B cell (primary cell): ENCODE measurements at places on chromosomes 13 and 19.

GRCh38 chr13:70523622-70524021 lies 415.4 kb upstream of the KLHL1 start:
- no peak for DNase-seq

GRCh38 chr13:76904507-76904906 lies 18.3 kb upstream of the KCTD12 start:
- no peak for DNase-seq

GRCh38 chr19:2574478-2574931 lies 98.6 kb downstream of the GADD45B start:
- DNase-seq, result no peak

DNA sequence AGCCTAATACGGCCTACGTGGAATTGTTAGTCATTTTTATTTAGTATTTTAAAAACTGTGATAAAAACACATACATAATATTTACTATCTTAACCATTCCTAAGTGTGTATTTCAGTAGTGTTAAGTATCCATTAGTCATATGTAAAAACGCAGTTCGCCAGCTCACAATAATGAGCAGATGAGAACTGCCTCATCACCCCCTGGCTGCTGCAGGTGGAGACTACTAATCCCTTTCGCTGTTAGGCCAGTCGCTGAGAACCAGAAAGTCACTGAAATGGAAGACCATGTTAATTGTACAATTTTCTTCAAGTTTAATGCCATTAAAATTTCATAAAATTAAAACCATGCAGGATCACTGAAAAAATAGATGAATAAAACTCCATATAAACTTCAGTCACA lies 1.6 kb downstream of the ESD start:
- DNase-seq, result no peak

- DNase-seq, result no peak
These were observed 13.9 kb downstream of the TFDP1 start for GRCh38 chr13:113598481-113598880.

GRCh38 chr13:85366759-85367417 lies 432.3 kb downstream of the SLITRK6 start:
- no peak for DNase-seq

DNA sequence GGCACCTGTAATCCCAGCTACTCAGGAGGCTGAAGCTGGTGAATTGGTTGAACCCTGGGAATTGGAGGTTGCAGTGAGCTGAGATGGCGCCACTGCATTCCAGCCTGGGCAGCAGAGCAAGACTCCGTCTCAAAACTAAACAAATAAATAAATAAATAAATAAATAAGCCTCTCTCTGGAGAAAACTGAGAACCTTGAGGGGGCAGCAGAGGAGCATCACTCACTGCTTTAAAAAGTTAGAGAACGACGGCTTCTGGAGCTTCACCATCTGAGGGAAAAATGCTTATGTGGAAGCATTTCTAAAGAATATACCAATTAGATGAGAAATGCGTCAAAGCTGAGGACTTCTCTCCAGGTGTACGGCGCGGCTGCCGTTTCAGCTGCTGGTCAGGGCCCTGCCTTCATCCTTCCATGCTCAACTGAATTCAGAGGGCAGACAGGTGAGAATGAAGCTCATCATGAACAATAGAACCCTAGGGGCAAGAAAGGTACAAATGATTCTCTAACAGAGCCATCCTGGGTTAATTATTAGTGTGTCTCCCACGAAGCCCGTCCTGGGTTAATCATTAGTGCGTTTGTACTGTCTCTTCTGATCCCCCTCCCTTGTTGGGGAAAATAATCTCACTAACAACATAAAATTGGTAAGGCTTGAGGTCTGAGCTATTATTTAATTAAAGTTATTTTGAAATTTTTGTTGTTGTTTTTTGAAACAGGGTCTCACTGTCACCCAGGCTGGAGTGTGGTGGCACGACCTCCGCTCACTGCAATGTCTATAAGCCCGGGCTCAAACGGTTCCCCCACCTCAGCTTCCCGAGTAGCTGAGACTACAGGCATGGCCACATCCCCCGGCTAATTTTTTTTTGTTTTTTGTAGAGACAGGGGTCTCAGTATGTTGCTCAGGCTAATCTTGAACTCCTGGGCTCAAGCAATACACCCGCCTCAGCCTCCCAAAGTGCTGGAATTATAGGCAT lies 80.1 kb downstream of the IPO5 start:
- no peak for DNase-seq

DNA sequence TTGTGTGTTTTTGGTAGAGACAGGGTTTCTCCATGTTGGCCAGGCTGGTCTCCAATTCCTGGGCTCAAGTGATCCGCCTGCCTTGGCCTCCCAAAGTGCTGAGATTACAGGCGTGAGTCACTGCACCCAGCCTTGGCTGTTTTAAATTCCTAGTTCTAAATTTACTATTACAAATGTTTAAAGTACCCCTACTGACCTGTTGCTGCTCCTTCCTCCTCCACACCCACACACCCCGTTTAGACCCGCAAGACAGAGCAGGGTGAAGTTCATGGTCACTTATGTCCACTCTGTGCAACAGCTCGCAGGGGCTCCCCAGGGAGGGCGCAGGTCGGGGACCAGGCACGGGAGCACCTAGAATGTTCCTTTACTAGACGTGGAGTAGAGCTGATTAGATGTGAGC lies 28.7 kb downstream of the TMEM161A start:
- no peak for DNase-seq

GRCh38 chr13:91722267-91722884 lies 324.0 kb downstream of the GPC5 start:
- peak; percentile 17 for DNase-seq

- no peak for DNase-seq
These were observed 18.4 kb upstream of the OVOL3 start for GRCh38 chr19:36092566-36092965.
